T-cell (primary cell): ENCODE measurements at places on chromosomes 4 and X.

DNA sequence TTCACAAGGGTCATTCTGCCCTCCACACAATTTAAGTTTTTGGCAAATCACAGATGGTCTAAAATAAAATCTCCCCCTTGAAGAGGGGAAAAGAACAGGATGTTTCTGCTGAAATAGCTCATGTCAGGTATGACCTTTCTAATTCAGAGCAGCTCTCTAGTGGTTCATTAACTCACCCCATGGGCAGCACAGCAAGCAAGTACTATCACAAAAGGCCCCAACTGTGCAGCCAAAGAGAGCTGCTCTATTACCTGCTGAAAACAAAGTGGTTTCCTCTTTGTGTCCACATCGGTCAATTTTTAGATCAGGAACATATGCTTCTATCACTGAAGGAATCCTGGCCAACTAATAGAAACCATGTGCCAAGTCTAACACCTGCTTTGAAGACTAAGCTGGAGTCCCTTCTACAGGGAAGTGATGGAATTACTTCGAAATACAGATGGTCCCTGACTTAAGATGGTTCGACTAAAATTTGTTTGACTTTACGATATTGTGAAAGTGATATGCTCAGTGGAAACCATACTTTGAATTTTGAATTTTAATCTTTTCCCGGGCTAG, 164.3 kb downstream of the ENOX2 start:
- DNase-seq: no peak

- DNase-seq: no peak
Observed at GRCh38 chr4:74873545-74874301, 59.2 kb upstream of the PARM1 start.

- no peak for DNase-seq
Observed at GRCh38 chr4:112060212-112060611, 85.0 kb upstream of the FAM241A start.

DNA sequence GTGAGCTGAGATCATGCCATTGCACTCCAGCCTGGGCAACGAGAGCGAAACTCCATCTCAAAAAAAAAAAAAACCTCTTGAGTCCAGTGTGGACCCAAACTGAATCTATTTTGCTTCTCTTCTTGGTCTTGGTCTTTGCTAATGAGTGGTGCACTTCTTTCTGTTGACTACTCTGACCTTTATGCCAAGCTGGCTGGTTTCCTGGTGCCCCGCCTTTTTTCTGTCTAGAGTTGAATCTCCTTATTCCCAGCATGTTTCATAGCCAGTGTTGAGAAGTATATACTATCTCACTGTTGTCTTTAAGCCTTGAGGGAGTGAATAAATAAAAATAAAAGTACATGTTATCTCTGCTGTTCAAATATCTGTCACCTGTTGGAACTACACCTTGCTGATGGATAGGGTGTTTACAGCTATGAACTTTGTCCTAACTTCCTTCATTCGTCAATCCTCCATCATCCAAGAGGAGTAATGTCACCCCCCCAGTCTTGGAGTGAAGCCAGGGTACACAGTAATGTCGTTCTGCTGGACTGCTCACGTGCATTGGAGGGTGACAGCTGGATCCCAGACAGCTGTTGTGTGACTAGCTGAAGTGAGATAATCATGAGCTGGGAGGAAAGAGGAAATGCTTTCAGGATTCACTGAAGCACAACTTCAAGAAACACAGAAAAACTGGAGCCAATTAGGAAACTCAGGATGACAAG, 99.3 kb upstream of the PRKG2 start:
- no peak for DNase-seq

DNA sequence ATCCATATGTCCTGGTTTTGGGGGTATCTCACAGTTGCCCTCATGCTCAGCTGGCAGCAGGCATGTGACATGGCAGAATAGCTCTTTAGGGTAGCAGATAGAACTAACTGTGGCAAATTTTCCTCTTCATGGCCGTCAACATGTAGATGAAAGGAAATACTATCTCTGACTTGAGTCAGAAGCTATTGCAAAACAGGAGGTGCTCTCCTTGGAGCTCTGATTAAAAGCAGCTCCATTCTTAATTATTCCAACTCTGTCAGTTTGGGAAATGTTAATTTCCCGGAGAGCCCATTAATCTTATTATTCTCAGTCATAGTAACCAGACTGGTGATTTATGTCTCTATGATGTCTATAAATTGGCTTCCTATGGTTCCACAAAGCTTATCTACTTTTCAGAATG, 18.2 kb downstream of the IL13RA1 start:
- DNase-seq: no peak

GRCh38 chr4:152937336-152938236, 1.5 kb downstream of the FHDC1 start:
- no peak for DNase-seq

DNA sequence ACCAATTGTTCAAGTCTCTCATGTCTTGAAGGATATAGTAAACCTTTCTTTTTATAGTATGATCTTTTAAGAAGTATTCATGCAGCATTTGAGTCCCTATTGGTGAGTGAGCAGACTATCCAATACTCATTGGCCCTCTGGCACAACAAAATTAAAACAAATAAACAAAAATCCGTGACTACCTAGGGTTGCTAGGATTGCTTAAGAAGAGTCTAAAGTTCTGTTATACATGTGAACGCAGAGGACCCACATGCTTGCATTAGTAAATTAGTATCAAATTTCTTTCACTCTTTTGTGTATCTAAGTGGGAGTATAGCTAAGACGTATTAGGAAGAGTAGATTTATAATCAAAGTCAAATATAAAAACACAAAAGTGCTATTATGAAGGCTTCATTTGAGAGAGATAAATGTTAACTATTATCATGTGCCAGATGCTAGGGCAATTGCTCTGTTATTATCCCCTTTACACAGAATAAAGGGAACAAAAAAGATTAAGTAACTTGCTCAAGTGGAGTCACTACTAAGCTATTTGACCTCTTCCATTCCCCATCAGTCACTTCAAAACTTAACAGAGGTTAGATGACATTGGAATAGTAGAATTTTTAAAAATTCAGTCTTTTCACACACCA, 29.2 kb upstream of the LARP1B start:
- DNase-seq: no peak

- DNase-seq: no peak
Observed at GRCh38 chrX:133307637-133308498, 89.7 kb upstream of the TFDP3 start.

- DNase-seq: no peak
Observed at GRCh38 chrX:34270434-34270833, 138.3 kb upstream of the FAM47A start.

DNA sequence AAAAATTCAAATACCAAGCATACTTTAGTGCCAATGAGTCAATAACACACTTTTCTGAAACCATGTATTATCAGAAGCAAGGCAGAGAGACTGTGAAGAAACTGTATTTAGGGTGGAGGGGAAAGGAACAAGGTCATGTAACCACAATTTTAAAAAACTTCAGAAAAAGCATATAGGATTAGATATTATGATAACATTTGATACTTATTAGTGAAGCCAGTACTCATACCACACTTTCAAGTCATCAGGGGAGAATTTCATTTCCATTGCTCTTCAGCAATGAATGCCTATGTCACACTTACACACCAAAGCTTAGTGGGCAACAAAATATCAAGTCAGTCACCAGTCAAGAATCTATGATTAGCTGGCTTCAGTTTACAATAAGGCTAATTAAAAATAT, 602.2 kb downstream of the IL15 start:
- DNase-seq: no peak

DNA sequence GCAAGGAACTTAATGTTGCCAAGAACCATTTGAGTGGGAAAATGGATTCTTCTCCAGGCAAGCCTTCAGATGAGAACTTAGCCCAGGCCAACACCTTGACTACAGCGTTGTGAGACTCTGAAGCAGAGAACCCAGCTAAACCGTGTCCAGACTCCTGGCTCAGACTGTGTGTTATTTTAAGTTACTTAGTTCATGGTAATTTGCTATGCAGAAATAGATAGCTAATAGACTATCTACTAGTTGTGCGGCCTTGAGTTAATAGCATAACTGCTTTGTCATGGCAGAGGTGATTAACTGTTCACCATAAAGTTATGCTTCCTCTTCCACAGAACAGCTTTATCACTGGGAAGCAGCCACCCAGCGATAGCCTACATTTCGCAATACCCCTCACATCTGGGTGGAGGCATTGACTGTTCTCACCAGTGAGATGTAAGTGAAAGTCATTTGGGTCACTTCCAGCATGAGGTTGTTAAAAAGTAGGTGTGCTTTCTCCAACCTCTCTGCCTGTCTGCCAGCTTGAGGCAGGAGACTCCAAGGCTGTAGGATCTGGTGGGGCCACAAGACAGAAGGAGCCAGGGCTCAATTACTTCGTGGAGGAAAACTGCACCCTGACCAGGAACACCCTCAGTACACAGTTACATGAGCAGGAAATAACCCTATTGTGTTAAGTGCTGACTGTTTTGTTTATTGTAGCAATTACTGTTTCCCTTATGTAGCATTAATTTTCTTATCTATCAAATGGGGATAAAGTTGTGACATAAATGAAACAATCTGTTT, 94.2 kb downstream of the GPAT3 start:
- no peak for DNase-seq

DNA sequence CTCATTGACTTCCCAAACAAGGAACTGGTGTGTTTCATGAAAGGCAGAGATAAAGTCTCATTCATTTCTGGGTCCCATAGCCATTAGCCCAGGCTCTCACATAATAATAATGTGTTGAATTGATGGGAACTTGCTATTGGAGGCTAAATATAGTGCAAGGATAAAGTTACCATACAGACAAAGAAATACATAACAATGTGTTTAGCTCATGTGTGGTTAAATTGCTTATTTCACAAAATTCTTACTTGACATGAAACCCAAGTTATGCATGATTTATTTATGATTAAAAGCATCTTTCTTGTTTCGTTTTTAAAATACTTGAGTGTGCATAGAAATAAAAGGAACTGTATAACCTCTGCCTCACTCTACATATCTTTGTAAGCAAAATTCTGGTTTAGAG, 37.3 kb upstream of the LPAR4 start:
- no peak for DNase-seq

DNA sequence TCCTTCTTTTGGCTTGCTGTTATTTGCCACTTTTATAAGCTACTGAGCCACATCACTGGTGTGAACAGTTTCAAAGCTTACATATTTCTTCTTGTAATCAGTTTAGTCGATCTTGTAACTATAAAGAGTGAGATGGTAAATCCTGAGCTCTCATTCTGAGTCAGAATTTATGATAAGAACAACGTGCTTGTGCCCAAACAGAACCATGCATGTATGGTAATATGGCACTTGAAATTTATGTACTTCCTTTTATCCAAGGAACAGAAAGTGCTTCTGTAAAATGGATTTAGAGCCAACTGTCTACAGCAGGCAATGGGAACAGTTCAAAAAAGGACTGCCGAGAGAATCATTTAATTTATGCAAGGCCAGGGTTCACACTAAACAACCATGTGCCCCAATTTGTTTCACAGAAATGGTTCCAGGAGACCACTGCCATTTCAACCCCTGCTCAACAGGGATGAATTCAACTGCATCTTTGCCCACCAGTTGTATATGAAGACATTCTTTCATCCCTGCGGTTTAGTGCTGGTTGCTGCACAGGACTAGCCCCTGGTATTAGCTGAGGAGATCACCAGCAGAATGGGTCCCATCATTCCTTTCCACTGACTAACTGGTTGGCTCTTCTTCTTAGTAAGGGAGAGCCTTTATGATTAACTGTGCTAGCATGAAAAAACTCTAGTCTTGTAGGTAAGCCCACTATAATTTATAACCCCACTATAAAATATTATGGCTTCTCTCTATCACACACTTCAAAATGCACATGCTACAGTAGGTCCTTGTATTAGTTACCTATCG, 162.9 kb upstream of the PGRMC2 start:
- no peak for DNase-seq

DNA sequence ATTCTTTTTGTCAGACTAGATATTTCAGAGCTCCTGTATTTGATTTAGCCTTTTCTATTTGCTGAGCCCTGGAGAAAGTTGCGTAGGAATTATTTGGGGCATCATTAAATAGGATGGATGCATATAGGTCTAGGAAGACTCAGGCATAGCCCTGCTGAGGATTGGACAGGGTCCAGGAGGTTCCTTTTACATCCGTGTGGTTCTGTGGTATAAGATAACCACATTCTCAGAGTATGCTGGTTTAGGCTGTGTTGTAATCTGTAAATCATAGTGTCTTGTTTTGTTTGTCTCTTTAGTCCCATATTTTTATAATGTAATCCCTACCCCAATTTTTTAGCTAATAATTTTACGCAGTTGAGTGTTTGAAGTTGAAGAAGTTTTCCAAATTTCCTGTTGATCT, 513.7 kb downstream of the RPA4 start:
- DNase-seq: no peak

DNA sequence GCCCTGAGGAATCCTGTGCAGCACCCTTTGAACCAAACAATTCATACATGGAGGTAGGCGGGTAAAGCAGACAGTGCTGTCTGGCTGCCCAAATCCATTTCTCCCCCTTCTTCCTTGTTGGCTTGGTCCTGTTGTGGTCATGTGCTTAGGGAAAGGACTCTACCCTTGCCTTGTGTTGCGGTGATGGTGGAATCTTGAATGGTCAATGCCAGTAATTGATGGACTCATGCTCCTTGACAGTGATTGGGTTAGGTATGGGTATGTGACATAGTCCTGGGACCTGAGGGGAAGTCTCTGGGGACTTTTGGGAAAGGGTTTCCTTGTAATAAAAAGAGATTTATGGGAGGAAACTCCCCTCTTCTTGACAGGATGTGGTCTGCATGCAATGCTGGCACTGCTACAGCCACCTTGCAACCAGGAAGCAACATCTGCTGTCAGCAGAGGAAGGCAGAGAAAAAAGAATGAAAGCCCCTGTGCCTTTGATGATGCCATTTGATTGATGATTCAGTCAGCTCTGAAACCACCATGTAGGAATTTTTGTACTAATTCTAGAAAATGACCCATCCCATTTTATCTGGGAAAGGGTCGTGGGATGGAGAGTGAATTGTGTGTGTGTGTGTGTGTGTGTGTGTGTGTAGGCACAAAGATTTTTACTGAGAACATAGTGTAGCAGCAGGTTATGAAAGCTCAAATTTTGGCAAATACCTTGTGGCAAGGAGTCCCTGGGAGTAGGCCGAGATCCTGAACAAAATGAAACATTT, 30.0 kb upstream of the HUWE1 start:
- peak; percentile 45 for DNase-seq

DNA sequence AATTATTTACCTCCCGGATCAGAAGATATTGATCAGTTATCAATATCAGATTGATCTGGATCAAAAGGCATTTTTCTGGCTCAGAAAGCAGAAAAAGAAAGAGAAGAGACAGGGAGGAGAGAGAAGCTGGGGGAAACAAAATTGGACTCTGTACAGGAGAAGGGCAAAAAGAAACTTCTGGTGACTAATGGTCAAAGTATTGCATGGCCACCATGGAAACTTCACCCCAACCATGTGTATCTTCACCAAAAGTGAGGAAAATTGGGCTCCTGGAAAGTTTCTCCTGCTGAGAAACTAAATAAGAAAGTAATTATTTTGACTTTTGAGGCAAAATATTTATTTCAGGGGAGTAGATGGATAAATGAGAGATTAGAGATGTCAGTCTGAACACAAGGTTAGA, 33.9 kb downstream of the RNF150 start:
- no peak for DNase-seq
